ENCODE measurements at places on chromosomes 7 and 10.
A peak's percentile ranks its signal among the peaks of the same experiment; 100 is the strongest.

- no peak for DNase-seq
Observed at GRCh38 chr7:124943472-124943871, 13.8 kb upstream of the POT1 start.

DNA sequence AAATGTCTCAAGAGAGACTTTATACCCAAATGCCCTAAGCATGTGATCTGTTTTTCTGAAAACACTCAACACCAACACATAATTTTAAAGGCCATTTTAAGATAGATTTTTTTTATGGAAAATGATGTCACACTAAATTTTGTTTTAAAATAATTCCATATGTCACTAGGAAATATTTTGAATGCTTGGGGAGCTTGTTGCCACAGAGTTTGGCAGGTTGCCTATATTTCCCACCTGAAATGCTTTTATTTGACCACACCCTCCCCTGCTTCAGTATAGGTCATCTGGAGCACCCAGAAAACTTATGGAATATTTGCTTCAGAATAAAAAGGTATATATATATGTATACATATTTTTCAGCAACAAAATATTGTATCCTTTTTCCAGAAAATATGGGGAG lies 180.0 kb upstream of the ANK3 start:
- no peak for DNase-seq

DNA sequence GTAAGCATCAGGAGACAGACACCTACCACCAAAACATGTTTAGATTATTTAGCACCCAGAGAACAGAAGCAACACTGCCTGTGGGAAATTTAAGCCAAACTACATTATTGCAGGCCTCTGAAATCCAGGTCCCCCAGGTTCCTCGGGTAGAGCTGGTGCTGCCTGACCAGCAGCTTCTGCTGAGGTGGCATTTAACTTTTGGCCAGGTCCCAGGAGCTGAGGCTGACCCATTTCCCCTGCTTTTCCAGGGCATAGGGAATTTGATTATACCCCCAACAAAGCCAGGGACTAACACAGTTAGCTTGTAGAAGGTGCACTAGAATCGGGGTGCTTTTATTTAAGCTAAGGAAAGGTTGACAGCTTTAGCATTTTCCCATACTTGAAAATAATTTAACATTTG lies 4.7 kb downstream of the LRRC4 start:
- DNase-seq = no peak

- no peak for DNase-seq
Observed at GRCh38 chr7:12814107-12814506, 126.7 kb downstream of the ARL4A start.

DNA sequence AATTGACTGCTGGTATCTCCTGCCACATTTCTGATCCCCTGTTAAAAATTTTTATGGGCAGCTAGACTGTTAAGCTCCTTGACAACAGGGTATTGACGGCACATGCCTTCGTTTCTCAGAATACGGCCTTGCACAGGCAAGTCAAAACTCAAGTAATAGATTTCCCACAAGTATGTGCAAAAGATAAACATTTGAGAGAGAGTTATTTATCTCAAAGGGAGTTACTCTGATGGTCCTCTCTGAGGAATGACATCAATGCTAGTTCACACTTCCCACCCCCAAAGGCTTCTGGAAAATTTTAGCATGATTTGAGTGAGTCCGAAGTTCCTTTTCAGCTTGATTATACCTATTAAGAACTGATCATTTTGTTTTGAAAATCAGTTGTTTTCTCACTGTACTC lies 71.9 kb downstream of the JCAD start:
- no peak for DNase-seq

DNA sequence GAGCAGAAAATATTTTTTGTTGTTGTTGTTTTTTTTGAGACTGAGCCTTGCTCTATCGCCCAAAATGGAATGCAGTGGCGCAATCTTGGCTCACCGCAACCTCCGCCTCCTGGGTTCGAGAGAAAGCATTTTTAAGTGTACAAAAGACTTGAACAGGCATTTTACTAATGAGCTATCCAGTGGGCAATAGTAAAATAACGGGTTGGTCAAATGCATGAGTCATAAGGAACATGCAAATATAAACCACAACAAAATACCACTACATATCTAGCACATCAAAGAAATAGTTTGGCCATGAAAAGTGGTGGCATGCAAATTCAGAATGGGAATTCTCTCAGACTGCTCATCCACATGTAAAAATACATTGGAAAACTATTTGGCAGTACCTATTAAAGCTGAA lies 71.7 kb upstream of the TMEM106B start:
- no peak for DNase-seq

DNA sequence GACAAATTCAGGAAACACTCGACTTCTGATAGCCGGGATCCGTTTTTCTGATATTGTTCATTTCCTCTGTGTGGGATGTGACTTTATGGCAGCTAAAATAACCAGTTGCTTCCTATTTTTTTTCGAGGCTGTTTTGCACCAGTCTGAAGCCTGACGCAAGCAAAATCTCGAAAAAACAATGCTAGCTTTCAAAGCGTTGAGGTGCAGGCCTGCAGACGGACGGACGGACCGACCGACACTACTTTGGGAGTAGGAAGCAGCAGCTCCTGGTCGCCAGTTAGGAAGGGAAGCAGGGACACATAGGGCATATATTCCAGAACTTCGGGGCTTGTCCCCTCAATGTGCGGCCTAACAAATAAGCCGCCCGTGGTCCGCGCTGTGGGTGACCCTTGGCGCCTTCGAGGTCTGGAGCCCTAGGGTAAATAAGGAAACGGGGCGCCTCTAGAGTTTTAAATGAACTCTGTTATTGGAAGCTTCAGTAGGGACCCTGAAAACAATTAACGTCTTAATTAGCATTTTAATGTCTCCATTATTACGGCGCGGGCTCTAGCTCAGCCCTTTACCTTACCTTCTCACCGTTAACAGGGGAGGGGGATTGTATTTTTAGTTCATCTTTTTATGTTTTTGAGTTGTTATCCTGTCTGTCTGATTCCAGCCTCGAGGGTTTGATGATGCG lies 1.3 kb downstream of the HHEX start:
- peak; percentile 81 for DNase-seq

- no peak for DNase-seq
Observed at GRCh38 chr10:132482090-132482800, 55.3 kb upstream of the INPP5A start.

- no peak for DNase-seq
Observed at GRCh38 chr7:44237696-44238095, 36.9 kb downstream of the YKT6 start.

DNA sequence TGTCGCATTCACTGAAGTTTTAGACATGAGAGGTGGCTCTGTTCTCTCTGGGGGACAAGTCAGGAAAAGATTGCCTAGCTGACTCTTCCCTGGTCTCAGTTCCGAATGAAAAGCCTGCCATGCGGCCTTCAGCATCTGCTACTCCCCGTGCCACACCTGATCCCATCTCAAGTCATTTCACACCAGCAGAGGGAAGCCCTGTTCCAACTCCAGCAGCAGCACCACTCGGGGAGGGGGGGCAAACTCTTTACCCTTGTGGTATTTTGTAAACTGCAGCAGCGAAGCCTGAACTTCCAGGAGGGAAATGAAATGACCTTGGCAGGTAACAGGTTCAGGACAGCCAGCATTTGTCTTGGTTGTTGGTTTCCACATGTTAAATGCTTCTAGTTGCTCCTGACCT lies 13.8 kb downstream of the LRRC4 start:
- no peak for DNase-seq

DNA sequence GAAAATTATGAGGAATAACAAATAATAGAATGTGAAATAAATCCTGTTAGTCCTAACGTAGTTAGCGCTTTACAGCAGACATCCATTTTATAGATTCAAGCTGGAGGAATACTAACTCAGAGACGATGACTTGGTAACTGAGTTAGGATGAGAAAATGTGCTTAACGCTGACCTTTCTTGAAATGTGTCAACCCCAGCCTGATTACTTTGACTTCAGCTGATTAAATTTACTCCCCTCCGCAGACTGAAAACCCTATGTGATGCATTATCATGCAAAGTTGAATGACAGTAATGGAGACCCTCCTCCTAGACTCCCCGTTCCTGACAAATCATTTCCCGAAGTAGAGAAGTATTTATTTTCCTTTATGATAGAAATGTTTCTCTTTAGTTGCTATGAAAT lies 54.5 kb downstream of the WDFY4 start:
- no peak for DNase-seq

- DNase-seq = no peak
Observed at GRCh38 chr7:84025332-84025927, 169.2 kb downstream of the SEMA3A start.

DNA sequence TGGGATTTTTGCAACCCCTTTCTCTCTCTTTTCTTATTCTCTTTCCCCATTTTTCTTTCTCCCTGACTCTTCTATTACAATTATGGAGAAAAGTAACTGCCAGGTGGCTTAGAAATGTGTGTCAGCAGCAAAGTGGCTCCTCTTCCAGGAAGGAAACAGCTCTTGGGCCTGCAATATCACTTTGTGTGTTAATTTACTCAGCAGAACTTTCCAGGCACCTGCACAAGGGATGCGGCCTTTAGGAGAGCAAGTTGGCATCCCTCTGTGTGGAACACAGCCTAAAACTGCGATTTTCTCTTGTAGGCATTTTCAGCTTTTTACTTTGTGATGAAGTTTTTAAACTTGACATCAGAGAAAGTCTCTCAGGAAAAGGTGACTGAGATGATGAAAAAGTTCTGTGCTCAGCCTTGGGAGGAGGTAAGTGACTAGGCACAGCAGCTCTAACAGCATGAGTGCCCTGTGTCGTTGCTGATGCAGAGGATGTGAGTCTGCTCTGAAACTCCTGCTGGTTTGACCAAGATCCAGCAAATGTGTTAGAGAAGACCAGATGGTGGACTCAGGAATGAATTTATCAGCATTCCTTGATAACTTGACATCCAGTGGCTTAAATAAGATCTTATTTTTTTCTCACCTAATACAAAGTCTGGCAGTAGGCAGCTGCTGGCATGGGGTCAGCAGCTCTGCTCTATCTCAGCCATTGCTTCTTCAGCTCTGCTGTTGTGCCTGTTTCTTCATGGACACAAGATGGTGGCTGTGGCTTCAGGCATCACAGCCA lies 47.4 kb upstream of the CC2D2B start:
- DNase-seq = no peak
